ENCODE measurements at places on chromosomes 16 and 17.
A peak's percentile ranks its signal among the peaks of the same experiment; 100 is the strongest.

- no peak for DNase-seq
Observed at GRCh38 chr17:72199256-72199655, 78.4 kb downstream of the SOX9 start.

GRCh38 chr17:13182854-13183253 is 165.0 kb upstream of the ELAC2 start:
- no peak for DNase-seq

DNA sequence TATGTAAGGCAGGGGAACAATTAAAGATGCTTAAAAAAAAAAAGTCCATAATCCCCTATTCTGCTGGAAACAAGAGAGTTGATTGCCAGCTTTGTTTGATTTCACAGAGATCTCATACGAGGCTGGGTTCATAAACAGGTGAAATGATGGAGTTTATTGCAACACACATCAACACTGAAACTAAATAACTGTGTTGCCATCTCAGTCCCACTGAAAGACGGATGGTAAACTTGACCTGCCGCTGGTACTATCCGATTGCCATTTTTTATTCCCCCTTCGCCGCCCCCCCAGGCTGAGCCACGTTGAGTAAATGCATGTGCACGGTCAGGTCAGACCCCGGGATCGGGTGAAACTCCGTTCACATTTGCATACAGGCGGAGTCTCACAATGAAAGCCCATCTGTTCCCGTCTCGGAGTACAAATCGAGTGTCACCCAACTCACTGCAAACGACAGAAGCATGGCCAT is 119.2 kb downstream of the SKAP1 start:
- DNase-seq = no peak

DNA sequence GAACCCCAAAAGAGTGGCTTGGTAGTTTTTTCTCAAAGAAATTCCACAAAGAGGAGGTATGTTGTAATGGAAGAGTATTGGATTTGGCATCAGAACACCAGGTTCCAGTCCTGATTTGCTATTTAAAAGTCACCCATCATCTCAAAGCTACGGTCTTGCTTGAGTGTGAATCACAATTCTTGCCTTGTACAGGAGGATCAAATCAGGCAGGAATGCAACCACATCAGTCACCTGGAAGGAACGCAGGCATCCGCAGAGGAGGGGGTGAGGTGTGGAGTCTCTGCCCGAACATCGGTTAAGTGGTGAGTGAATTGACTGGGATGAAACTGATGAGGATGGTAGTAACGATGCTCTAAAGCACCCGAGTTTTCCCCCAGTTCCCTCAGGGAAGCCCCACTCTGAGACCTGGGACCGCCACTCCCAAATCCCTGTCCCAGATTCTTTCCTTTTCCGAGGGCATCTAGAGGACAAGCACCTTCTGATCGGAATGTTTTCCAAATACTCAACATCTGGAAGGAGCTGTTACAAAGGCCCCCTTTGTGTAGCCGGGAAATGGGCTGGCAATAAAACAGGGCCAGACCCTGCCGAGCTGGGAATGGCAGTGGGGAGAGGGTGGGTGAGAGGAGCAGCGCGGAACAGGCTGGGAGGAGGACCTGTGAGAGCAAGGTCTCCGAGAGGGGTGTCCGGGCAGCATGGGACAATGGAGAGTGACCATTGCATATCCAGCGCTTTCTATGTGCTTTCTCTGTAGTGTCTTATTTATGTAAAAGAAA is 469.6 kb downstream of the SLC39A11 start:
- DNase-seq = no peak

DNA sequence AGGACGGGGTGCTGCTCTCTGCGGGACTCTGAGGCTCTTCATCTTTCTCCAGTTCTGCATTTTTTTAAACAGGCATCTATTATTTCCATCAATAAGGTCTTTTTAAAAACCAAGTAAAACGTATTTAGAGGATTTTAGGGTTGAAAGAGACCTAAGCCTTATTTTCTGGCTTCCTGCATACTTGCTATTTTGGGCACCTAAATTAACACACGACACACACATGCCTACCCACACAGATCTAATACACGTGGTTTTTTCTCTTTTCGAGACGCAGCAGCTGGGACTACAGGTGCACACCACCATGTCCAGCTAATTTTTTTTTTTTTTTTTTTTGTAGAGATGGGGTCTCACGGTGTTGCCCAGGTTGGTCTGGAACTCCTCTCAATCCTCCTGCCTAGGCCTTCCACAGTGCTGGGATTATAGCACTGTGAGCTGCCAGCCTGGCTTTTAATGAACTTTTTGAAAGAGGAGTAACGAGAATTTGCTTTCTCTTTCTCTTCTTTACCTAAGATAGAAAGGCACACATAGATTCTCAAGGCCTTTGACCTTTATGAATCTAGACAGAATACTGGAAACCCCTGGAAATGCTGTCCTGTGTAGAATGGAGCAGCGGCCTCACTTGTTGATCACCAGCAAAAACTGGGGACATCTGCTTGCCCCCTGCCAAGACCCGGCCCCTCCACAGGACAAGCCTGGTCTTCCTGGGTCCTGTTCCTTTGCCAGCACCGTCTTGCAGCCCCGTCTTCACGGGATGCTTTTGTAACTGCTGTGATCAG is 13.8 kb downstream of the DNAAF8 start:
- peak; percentile 53 for DNase-seq

DNA sequence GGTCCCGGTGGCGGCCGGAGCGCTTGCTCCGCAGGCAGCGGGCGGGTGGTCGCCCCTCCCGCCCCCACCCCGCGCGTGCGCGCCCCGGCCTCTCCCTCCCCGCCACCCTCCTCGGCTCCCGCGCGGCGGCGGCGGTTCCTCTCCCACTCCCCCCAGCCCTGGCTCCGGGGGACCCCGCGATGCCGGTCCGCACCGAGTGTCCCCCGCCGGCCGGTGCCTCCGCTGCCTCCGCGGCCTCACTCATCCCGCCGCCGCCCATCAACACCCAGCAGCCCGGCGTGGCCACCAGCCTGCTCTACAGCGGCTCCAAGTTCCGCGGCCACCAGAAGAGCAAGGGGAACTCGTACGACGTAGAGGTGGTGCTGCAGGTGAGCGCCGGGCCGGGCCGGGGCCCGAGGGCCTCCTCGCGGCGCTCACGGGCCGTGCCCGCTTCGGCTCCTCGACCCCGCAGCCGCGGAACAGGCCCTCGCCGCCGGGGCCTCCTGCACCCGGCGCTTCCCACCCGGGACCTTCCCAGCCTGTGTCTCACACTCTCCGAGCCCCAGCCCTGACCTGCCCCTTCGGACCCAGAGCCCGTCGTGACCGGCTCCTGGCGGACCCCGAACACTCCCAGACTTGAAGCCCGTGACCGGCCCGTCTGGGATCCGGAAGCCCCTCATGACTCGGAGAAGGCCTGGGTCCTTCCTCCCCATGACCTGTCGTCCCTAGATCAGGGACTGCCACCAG is 490 bp downstream of the GID4 start:
- DNase-seq = no peak

DNA sequence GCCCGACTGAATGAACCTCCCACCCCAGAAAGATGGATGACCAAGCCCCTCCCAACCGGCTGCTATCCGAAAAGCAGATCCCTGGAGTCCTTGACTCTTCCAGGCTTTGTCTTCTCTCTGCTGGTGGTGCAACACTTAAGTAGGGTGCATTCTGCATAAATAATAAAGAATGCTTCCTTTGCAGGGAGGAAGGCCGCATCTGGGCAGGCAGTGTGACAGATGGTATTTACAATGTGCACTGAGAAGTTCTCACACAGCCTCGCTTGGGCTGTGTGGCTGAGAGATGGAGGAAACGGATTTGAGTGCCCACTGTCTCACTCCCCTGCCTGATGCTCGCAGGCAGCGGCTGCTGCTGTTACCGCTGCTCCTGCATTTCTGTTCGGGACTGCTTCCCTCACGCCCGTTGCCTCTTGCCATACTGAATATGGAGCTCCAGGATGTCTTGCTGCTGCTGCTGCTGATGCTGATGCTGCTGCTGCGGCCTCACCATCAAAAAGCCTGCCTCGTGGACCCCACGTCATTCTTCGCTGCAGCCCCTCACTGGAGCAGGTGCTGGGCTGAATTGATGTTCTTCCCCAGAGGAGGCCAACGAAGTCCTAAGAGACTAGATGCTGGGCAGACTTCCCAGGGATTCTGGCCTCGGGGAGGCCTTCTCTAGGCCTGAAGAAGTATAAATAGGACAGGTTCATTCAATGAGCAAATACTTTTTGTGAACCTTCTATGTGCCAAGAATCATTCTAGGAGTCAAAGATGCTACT is 7.1 kb upstream of the RHBDL3 start:
- DNase-seq = no peak

GRCh38 chr17:79707931-79708891 is 22.5 kb upstream of the ENPP7 start:
- peak; percentile 84 for DNase-seq

DNA sequence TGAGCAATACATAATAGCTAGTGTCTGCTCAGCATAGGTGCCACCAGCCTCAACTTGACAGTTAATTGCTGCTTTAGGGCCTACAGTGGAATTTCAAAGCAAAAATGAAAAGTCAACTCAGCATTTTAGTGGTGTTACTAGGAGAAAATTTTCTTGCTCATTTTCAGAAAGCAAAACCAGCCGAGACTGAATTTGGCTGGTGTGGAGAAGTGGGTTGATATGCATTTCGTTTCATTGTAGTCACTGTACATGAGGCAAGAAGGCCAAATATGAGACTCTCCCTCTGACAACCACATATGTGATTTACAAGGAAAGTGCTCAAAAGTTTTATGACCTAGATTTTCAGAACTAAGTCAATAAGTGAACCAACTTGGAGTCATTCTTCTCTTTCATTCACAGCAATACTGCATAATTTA is 54.0 kb downstream of the DUSP14 start:
- no peak for DNase-seq

DNA sequence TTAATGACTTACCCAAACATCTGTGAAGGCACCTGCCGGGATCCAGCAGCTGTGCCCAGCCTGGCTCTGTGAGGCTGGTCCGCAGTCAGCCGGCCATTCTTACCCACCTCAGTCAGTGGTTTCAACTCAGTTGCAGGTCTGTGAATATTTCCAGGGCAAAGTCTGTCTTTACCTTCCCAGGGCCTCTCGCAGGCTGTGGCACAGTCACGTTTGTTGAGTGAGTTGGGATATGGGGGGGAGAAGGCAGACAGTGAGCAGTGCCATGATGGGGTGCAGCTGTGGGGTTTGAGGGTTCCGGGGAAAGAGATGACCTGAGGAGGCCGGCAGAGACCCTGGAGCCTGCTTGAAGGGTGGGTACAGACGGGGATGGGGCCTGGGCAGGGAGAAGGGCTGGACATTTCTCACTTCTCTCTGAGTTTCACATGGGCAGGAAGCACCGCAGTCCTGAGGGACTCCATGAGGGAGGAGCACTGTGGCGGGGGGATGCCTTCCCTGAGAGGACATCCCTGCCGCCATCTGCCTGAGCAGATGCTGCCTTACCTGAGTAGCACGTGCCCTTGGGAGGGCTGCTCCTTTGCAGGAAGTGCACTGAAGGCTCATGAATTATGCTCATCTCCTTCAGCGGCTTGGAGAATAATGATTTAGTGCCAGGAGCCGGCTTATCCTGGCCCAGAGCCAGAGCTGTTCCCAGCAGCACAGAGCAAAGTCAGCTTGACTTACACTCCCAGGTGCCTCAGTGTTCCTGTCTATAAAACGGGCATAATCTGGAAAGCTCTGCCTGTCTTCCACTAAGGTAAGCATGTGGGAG is 48.1 kb downstream of the KSR1 start:
- no peak for DNase-seq

GRCh38 chr17:8418471-8418870 is 17.2 kb upstream of the NDEL1 start:
- no peak for DNase-seq

- no peak for DNase-seq
Observed at GRCh38 chr16:49972961-49973360, 52.1 kb upstream of the CNEP1R1 start.

- no peak for DNase-seq
Observed at GRCh38 chr17:42675965-42676423, 800 bp downstream of the PLEKHH3 start.

GRCh38 chr16:81469710-81470535 is 25.3 kb downstream of the CMIP start:
- DNase-seq = peak; percentile 79

DNA sequence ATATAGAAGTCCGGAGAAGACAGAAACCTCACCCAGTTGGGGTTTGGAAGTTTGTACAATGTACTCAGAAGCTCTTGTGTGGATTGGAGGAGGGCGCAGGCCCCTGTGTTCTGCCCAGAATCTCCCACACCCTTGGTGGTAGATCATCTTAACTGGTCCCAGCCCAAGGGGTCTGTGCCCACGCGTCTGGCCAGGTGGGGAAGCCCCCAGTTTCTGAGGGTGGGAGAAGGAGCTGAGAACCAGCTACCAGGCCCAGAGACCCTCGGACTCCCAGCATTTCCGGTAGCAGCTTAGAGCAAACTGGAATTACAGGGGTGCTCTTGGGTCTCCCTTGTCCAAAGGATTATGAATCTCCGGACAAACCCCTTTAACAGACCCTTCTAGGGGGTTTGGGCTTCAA is 2.3 kb upstream of the PPP1R9B start:
- no peak for DNase-seq

GRCh38 chr16:57115514-57116182 is 23.3 kb downstream of the CPNE2 start:
- no peak for DNase-seq

DNA sequence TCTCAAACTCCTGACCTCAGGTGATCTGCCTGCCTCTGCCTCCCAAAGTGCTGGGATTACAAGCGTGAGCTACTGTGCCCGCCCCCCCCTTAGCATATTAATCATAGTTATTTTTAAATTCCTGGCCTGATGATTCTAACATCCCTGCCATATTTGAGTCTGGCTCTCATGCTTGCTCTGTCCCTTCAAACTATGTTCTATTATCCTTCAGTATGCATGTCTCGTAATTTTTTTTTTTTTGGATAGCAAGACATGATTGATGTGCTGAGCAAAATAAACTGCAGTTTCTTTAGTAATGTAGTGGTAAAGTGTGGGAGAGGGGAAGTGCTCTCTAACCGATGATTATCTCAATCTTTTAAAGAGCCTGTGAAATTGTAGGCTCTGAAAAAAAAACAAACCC is 34.3 kb upstream of the TMEM92 start:
- no peak for DNase-seq

- DNase-seq = no peak
Observed at GRCh38 chr16:86578061-86578599, at the start of gene FOXL1. FOXL1 (plus strand) TSS chr16:86578549; CDS start chr16:86578724, 175 bp downstream.

DNA sequence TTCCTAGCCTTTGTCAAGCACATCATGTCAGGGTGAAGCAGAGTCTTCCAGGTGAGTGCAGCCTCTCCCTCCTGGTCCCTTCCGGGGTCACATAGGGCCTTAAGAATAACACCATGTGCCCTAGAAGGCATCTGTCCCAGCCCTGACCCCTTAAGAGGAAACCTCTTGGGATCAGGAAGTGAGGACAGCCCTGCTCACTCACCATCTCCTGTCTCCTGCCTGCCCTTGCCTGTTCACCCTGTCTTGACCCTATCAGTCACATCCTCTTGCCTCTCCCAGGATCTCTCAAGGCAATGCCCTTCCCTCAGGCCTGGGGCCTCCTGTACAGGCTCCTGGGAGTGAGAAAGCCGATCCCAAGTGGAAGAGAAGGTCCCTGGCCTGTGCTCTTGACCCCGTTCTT is 13.9 kb downstream of the MYL4 start:
- no peak for DNase-seq

GRCh38 chr16:50246299-50247122 is 19.8 kb upstream of the ADCY7 start:
- peak; percentile 53 for DNase-seq

All from GM13976 (cell line).